ENCODE measurements at places on chromosomes 3 and 15.
A peak's percentile ranks its signal among the peaks of the same experiment; 100 is the strongest.

DNA sequence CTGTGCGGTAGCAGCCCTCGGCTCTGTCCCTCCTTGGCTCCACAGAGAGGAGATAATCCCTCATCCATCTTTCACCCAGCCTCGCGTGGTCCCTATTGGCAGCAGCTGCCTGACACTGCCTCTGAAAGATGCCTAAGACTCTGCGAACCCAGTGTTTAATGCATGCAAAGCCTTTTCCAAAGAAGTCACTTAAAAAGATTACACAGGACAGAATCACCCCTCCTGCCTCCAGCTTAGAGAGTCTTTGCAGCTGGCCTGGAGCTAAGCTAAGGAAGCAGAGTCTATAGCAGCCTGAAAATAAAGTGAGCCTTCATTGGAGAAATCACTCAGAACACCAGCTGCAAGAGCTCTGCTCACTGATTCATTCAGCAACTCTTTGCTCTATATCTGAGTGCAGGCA lies 247.2 kb downstream of the SHQ1 start:
- no peak for DNase-seq

GRCh38 chr15:62320259-62320658 lies 155.2 kb upstream of the C2CD4B start:
- no peak for DNase-seq

DNA sequence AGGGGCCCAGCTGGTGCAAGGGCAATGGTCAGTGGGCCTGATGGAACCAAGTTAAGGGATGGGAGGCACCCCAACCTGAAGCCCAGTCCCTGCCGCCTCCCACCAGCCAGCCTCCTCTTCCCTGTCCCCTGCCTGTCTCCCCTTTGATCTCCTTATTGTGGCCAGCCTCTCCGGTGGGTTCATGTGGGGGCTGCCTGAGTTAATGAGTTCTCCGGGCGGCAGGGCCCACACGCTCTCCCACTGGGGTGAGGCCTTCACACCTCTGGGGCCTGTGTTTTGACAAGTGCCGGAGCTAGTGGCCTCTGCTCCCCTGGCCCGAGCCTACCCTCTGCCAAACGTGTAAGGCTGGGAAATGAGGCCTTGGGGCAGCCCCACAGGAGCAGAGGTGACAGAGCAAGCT lies 7.2 kb upstream of the MESP1 start:
- no peak for DNase-seq

- no peak for DNase-seq
Measured at GRCh38 chr3:134477002-134477401, 8.8 kb downstream of the ANAPC13 start.

DNA sequence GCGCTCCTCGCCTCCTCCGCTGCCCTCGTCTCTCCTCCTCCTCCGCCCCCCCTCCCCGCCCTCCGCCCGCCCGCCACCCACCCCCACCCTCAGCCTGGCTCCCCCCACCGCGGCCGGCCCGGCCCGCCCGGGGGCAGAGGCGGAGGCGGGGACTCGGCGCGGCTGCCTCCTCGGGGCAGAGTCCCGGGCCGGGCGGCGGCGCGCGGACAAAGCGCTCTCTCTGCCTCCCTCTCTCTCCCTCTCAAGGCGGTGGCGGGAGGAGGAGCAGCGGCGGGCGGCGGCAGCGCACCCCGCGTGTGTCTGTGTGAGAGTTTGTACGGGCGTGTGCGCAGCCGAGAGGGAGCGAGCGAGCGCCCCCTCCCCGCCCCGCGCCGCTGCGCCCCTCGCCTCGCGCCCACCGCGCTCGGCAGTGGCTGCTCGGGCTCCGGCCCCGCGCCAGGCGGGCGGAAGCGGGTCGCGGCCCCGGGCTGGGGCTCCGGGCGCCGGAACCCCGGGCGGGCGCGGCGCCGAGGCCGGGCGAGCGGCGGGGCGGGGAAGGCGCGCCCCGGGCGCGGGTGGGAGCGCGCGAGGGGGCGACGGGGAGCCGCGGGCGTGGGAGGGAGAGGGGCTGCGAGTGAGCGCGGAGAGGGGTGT lies at the start of gene IGF2BP2:
IGF2BP2 (minus strand) TSS at position 37 of the 633 bp plus-strand sequence. CDS start 82 bp downstream, outside the sequence.
- DNase-seq: peak; percentile 57

GRCh38 chr3:132134611-132135010 lies 99.8 kb upstream of the CPNE4 start:
- no peak for DNase-seq

- no peak for DNase-seq
Measured at GRCh38 chr15:78002996-78003395, 74.5 kb downstream of the TBC1D2B start.

GRCh38 chr15:66725464-66725785 lies 23.4 kb downstream of the SMAD6 start:
- DNase-seq: no peak

GRCh38 chr15:86611417-86612040 lies 531.9 kb downstream of the AGBL1 start:
- DNase-seq: no peak

DNA sequence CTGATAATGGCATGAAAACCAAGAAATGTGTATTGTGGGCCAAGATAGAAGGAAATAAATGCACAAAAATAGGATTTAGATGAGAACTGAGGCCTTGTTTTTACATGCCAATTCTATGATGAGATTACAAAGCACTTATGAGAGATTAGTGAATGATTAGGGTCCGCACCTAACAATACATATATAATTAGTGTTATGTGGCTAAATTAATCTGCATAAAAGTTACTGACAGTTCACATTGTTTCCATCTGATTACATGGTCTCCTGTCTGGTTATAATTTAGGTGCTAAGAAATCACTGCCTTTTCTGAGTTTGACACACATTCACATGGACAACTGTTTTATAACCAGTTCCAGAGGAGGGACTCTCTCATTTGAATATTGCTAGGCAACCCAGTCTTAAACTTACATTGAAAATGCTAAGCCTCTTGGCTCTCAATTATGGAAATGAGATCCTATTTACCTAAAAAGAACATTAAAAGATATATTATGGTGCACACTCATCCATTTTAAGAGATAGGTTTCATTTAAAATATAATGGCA lies 117.0 kb upstream of the ARL6 start:
- DNase-seq: no peak

DNA sequence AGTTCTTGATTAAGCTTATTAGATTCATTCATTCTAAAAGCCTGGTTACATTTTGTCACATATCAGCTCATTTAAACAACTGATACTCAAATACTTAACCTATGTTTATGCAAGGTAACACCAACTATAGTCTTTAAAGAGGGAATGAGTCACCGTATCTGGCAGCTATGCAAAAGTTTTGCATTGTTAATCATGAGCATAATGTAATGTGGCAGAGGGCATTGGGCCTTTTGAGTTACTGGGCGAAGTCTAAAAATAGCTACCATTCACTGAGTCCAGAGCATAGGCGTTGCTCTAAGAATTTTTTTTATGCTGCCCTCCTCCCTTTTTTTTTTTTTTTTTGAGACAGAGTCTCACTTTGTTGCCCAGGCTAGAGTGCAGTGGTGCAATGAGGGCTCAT lies 277.7 kb upstream of the ZNF717 start:
- DNase-seq: no peak

- no peak for DNase-seq
Measured at GRCh38 chr15:59817053-59817452, 127.9 kb upstream of the BNIP2 start.

GRCh38 chr3:141578202-141578973 lies 91.6 kb downstream of the RASA2 start:
- DNase-seq: no peak

- no peak for DNase-seq
Measured at GRCh38 chr3:147409143-147410115, at the start of gene ZIC1. TSS of gene ZIC1 (plus strand) at chr3:147409365. CDS start at chr3:147410113, 748 bp downstream.

- DNase-seq: no peak
Measured at GRCh38 chr3:146200461-146201220, 39.7 kb upstream of the PLOD2 start.

GRCh38 chr15:99279827-99280226 lies 28.5 kb downstream of the LRRC28 start:
- no peak for DNase-seq

GRCh38 chr15:89384176-89384604 lies 49.6 kb upstream of the POLG start:
- no peak for DNase-seq

- no peak for DNase-seq
Measured at GRCh38 chr15:33934396-33934795, 33.9 kb upstream of the CHRM5 start.

DNA sequence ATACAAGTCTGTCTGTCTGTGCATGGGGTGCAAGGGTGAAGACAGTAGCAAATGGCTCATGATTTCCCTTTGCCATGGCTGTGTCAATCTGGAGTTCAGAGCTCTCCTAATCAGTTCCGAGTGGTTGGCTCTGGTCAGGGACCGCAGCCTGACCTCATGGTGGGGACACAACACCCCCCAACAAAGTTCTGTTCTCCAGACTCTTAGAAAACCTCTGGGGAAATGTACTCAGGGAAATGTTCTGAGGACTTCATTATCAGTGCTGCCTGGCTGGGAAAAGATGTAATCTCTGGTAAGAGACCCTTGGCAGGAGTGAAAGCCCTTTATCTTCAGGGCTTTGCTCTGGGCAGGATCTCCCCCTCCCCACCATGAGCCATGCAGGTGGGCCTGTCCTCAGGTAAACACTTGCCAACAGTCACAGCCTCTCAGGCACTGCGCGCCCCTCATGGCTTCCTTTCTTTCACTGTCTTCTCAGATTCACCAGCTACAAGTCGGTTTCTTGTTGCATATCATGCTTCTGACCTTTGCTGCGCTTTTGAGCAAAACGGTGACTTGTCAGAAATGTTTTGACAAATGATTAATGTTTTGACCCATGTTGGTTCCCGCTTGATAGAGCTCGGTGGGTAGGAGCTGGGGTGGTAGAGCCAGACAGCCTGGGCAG lies 95.5 kb downstream of the ST6GAL1 start:
- no peak for DNase-seq

GRCh38 chr3:56691165-56692000 lies 8.3 kb upstream of the TASOR start:
- no peak for DNase-seq

- no peak for DNase-seq
Measured at GRCh38 chr3:140167600-140168281, 232.8 kb downstream of the CLSTN2 start.

GRCh38 chr3:11548721-11549131 lies 95.0 kb downstream of the VGLL4 start:
- DNase-seq: no peak

DNA sequence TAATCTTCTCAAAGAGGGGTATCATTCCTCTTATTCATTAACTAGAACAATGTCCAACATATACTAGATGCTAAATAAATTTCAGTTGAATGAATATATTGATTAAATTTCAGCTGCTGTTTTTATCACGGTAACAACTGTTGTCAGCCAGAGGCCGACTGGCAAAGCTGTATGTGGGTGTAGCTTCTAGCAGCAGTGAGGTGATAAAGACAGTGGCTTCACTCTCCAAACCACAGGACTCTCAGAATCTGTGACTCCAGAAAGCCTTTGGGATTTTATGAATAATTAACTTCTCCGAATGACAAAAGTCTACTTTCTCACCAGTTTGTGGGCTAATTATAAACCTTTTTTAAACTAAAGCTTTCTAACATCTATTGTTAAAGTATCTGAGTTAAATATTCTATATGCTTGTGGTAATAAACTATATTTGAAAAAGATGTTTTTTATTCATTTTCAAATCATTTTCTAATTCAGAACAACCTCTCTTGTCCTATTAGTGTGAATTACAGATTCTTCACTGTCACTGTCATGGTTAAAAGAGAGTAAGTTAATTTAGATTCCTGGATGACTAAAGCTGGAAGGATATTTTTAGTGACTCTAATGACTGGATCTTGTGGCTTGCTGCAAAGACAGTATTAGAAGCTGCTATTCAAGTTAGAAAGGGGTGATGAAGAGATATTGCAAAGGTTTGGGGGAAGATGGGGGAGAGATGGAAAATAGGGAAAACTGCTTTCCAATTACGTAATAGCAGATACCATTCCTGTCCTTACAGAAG lies 796.4 kb upstream of the ARPP21 start:
- no peak for DNase-seq

- DNase-seq: no peak
Measured at GRCh38 chr3:123755085-123755484, 129.0 kb downstream of the MYLK start.

GRCh38 chr3:39812537-39812936 lies 3.1 kb downstream of the MYRIP start:
- DNase-seq: no peak

DNA sequence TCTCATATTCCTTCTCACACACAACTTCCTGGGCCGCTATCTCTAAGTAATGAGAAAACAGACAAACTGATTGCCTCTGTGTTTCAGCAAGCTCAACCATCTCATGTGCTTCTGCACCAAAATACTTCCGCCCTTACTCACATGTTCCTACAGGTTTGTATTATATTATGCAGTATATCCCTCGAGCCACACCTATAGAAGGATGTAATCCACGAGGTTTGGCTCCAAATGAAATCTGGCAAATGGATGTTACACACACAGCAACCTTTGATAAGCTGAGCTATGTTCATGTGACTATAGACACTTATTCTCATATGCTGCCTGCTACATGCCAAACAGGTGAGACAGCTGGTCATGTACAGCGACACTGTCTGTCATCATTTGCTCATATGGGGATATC lies 22.6 kb downstream of the CCRL2 start:
- no peak for DNase-seq

GRCh38 chr3:50570508-50571279 lies 1.4 kb downstream of the HEMK1 start:
- DNase-seq: no peak

GRCh38 chr3:184059424-184059823 lies 6.6 kb downstream of the HTR3C start:
- DNase-seq: no peak

- no peak for DNase-seq
Measured at GRCh38 chr3:100761951-100762350, 52.7 kb downstream of the TFG start.

- no peak for DNase-seq
Measured at GRCh38 chr3:50365080-50365841, 5.9 kb upstream of the TMEM115 start.

- no peak for DNase-seq
Measured at GRCh38 chr3:23111797-23112196, 91.3 kb upstream of the UBE2E2 start.

DNA sequence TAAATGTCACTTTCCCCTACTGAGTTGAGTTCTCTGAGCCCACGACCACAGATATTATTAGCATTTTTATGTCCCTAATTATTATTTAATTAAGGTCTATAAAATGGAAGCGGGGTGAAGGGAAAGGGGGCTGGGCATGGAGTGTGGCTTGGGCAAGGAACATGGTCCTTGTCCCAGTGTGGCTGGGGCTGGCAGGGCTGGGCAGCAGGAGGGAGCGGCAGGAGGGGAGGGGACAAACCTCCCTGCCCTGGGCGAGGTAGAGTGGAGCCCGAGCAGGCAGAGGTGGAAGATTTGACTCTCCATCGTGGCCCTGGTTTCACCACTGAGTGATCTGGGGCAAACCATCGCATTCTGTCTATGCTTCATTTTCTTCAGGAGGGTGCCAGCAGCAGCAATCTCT lies 402.9 kb upstream of the C2CD4B start:
- DNase-seq: no peak

- DNase-seq: no peak
Measured at GRCh38 chr15:45603881-45604280, 16.7 kb downstream of the BLOC1S6 start.

DNA sequence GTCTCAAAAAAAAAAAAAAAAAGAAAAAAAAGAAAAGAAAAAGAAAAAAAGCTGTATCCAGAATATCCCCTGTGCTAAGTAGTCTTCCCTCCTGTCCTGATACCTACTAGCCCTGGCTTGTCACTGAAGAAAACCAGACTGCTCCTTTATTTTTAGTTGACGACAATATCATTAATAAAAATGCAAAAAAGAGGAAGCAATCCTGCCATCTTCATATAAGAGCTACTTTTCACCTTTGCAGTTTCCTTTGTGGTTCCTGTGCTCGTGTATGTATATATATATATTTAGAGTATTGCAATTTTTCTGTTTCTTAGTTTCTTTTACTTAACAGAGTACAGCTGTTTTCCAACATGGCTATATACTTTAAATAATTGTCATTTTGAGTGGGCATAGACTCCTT lies 13.6 kb downstream of the C3orf20 start:
- DNase-seq: no peak
